NCI-H187 (cell line): ENCODE measurements at places on chromosomes 12 and 14.

DNA sequence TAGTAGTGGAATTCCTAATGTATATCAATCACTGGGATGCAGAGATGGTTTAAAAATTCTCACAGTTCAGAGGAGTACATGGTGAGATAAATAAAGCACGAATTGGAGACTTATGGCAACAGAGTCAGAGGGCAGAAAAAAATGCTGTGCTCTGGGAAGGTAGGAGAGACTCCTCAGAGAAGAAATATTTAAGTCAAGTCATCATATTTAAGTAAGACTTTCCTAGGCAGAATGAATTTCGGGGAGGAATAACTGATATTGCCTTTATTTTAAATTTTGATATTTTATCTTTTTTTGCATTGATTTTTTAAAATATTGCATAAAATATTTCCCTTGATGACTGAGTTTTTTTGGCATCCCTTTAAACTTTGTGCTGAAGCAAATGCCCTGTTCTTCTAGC lies 67.4 kb downstream of the OTOGL start:
- no peak for DNase-seq

GRCh38 chr12:128853600-128854197 lies 421 bp downstream of the GLT1D1 start:
- no peak for DNase-seq

- DNase-seq: no peak
Observed at GRCh38 chr14:101055106-101055662, 151.7 kb upstream of the RTL1 start.

DNA sequence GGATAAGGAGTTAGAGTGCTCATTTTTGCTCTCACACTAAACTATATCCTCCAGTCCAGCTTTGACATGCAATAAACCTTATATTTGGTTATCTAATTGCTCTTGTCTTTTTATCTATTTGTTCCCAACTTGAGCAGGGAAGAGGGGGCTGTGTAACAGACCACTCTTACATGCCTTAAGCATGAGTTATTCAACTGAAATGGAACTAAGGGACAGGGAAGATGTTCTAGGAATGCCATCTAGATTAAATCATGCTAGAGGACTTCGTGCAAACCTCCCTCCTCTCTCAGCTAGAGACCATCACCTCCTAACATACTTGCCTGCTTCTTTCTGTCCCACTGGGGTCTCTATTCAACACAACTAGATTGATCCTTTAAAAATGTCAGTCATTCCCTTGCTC lies 20.6 kb downstream of the SPX start:
- DNase-seq: no peak

DNA sequence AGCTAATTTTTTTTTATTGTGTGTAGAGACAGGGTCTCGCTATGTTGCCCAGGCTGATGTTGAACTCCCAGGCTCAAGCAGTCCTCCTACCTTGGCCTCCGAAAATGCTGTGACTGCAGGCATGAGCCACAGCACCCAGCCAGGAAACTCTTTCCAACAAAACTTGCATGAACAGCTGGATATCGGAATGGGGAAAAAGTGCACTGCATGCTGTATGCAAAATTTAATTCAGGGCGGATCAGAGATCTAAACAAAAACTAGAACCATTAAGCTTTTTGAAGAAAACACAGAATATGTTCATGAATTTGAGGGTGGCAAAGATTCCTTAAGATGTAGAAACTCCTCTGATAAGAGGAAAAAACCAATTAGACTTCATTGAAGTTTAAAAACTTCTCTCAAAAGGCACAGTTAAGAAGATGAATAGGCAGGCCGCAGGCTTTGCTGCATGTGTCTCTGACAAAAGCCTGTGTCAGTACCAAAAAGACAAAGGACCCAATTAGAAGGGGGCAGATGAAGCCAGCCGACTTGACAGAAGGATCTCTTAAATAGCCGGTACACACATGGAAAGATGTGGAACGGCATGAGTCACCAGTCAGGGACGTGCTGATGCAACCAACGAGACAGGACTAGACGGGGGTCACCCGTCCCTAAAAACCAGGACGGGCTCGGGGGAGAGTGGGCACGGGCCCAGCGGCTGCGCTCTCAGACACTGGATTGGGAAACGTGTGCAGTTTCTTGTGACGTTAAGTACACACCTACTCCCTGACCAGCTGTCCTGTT lies 34.8 kb upstream of the MMP17 start:
- no peak for DNase-seq

DNA sequence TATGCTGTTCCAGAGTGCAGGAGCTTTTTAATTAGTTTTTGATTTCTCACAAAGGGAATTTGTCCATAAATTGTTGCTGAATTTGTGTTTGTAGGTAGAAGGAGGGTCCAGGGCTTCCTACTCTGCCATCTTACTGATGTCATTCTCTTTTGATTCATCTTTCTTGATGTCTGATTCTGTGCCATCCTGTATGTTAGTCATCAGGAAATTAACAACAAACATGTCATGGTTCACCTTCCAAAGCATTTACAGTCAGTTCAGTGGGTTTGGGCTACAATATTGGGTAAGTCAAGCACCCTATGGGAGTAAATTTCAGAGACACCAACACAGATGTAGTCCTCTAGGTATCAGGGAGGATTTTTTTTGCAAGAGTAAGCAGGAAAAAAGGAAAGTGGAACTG lies 135.2 kb upstream of the SLC38A2 start:
- no peak for DNase-seq

DNA sequence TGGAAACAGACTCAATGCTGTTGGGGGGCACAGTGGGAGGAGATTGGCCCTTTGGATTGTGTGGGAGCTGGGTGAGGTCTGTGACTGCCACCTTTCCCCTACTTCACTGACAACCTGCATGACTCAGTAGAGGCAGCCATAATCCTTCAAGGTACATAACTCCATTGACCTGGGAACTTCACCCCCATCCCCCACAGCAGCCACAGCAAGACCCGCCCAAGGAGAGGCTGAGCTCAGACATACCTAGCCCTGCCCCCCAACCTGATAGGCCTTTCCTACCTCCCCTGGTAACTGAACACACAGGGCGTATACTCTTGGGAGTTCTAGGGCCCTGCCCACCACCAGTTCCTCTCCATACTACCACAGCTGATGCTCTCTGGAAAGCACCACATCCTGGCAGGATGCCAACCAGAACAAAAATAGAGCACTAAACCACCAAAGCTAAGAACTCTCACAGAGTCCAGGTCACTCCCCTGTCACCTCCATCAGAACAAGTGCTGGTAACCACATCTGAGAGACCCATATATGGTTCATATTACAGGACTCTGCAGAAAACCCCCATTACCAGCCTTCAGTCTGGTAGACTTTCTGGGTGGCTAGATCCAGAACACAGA lies 703.9 kb downstream of the FSCB start:
- no peak for DNase-seq

DNA sequence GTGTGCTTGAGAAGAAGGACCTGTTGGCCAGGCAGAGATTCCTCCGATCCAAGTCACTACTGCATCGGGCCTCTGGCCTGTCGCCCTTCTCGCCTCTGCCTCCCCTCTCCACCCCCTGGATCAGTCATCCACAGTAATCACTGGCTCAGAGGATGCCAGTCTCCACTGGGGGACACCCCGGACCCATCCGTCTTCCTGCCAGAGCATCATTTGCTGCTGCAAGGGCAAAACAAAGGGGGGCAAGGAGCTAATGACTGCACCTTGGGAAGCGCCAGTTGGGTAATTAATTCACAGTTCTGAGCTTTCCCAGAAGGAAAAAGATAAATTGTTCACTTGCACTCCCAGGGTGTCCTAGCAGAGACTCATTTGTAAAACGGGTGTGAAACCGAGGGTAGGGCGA lies 215.4 kb downstream of the GLT1D1 start:
- DNase-seq: no peak

DNA sequence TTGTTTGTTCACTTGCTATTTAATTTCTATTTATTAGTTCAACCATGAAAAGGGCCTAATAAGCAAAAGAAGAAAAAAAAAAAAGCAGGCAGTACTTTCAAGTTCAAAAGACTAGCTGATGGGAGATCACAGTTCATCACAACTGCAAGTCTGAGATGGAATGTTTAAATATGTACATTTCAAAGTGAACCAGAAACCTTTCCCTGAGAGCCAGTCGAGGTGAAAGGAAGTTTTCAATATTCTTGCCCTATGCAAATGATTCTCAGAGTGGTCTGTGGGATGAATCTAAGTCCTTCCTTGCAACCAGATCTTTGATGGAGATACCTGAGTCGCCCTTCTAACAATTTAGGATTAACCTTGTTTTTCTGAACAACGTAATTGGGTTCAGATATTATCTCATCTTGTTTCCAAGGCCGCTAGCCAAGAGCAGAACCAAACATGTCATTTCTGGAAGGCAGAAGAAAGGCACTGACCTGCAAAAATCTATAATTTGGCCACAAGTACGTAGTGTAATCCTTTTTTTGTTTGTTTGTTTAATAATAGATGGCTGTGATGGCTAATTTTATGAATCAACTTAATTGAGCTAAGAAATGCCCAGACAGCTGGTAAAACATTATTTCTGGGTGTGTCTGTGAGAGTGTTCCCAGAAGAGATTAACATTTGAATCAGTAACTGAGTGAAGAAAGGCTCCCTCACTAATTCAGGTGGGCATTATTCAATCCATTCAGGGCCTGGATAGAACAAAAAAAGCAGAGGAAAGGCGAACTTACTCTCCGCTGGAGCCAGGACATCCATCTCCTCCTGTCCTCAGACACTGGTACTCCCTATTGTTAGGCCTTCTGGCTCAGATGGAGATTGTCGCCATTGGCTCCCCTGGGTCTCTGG lies 171.1 kb upstream of the TMPO start:
- no peak for DNase-seq

GRCh38 chr14:21145437-21145836 lies 10.4 kb downstream of the OR5AU1 start:
- no peak for DNase-seq

GRCh38 chr14:87999277-87999676 lies 5.7 kb upstream of the GPR65 start:
- DNase-seq: no peak

GRCh38 chr14:95490727-95491451 lies 25.6 kb downstream of the SYNE3 start:
- DNase-seq: no peak

DNA sequence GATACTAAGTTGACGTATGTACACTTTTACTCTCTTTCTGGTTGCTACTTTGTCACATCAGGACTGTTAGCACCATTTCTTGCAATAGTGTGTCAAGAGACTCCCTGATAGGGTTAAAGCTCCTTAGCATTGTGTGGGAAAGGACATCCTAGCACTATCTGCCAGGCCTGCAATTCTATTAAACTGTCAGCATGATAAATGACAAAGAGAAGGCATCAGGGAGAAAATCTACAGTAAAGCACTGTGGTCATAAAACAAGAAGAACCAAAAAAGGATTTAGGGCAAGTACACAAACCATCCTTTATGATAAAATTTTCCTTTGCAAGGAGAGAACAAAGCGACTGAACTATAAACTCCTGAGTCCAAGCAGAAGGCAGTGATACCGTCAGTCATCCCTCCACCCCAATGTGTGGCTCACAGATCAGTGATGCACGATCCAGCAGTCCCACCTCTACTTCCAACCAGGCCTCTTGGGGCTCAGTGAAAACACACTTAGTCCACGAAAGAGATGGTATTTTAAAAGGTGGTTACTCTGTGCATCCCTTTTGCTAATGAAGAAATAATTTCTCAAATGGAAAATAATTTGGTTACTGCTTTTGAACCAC lies 31.4 kb upstream of the SLC35F4 start:
- no peak for DNase-seq

DNA sequence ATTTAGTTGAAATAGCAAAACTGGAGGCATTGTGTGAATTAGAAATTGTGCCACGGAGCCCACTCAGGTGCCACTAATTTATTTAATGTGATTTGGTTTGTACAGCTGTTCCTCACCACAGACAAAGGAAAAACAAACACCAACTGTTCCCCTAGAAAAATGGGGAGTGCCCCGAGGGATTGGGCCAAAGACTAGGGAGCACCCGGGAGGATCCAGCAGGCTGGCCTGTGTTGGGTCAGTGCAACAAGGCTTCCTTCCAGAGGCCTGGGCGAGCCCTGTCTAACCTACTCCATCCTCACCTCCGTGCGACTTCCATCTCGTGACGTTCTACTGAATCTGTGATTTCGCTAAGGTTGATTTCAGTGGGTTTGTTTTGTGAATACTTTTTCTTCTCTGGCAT lies 206.2 kb downstream of the CHST11 start:
- DNase-seq: no peak

- DNase-seq: no peak
Observed at GRCh38 chr14:93318927-93319326, 13.9 kb downstream of the BTBD7 start.

- no peak for DNase-seq
Observed at GRCh38 chr12:90029317-90029716, 320.7 kb upstream of the ATP2B1 start.

DNA sequence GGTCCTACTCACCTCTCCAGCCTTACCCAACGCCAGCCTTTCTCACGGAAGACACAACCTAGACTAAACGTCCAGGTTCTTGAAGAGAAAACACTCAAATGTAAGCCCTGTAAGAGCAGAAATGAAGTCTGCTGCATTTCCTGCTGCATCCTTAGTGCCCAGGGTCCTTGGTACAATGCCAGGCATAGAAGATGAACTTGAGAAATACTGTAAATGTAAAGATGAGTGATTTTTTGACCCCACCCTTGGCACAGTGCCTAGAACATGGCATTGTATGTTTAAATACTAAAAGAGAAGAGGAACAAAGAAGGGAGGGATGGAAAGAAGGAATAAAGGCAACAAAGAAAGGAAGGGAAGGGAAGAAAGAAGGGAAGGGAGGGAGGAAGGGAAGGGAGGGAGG lies 514.6 kb downstream of the MED13L start:
- DNase-seq: no peak

DNA sequence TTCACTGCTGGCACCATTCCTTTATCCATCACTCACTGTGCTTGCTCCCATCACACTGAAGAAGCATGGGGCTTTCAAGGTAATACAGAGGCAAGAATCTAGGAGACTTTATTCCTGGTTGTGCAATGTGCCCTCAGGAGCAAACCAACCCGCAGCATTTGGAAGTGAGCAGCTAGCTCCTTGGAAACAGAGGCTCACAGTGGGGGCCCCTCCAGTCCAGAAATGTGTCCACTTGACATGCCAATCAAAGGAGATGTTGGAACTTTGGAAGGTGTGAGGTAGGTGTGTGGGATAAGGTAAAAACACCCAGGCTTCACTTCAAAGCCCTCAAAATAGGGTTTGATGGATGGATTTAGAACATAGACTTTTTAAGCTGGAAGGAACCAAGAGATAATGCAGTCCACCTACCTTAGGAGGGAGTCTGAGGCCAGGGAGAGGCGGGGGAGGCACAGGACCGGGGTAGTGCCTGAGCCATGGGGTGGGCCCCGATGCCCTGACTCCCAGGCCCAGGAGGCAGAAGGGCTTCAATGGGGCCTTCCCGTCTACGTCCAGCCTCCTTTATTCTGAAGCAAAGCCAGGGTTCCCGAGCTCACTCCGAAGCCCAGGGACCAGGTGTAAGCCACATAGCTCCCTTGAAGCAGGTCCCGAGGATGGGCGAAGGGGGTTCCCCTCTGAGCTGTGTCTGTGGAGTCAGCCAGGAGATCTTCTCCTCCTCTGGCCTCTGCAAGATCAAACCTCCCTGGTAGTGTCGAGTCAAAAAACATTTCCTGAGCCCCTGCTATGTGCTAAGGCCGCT lies 17.6 kb upstream of the BCL11B start:
- no peak for DNase-seq

- DNase-seq: no peak
Observed at GRCh38 chr14:50529288-50530179, 2.8 kb downstream of the MAP4K5 start.

- DNase-seq: peak; percentile 78
Observed at GRCh38 chr12:49232940-49233841, 31.7 kb upstream of the TUBA1C start.

- DNase-seq: no peak
Observed at GRCh38 chr12:49364989-49365388, 2.3 kb upstream of the SPATS2 start.
